ENCODE measurements at places on chromosomes 11 and 22.

DNA sequence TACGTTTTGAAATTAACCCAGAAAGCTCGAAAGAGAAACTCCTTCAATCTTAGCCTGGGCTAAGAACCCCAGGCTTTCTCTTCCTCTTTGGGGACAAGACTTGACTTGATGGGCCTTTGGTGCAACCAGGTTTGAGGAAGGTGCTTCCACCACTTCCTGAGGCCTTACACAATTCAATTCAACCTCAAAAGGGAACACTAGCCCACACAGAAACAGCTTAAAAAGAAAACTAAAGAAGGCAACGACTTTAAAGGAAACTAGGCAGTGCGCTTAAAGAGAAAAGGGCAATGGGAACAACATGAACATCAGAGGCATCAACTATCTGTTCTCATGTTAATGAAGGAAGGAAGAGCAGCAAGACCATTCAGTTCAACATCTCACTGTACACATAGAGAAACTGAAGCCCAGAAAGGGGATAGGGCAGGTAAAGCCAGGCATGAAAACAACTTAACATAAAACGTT is 24.8 kb downstream of the PAK1 start:
- no peak for DNase-seq

- DNase-seq: no peak
These were observed 861.6 kb downstream of the METTL15 start for GRCh38 chr11:28969832-28970231.

DNA sequence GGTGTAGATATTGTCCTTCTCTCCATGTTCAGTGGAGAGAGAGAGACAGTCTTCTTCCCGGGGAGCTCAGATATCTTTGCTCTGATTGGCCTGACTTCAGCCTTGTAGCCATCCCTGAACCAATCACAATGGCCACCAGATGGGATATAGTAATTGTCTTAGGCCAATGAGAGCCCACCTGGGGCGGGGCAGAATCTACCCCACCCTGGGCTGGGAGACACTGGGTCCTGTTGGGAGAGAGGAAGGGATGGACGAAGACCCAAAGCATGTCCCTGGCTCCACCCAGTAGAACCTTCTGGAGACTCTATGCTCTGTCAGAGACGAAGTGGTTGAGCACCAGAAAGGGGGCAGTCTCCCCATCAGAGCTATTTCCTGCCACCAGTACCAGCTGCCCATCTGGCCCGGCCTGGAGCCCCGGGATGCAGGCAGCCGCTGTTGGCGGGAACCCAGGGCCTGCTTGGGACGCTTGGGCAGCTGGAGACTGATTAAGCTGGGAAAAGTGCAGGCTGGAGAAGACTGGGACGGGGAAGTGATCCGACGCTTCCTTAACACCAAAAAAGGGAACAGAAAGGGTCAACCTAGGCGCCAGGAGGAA is 31.6 kb upstream of the CBX7 start:
- DNase-seq: no peak

DNA sequence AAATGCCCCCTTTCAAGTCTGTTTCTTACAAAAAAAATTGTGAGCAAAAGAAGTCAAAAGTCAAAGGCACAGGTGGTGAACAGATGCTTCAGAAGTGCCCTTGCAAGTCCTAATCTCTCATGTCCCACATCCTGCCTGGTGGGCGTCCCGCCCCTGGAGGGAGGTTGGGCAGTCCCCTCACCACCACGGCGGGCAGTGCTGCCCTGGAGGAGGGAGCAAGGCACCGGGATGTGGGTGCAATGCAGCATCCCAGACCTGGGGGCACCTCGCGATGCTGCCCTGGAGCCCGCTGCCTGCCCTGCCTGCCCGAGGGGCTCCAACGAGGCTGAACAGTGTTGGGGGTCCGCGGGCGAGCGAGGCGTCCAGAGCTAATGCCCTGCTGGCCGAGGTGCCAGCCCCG is 15.9 kb downstream of the MRGPRG start:
- DNase-seq: no peak

DNA sequence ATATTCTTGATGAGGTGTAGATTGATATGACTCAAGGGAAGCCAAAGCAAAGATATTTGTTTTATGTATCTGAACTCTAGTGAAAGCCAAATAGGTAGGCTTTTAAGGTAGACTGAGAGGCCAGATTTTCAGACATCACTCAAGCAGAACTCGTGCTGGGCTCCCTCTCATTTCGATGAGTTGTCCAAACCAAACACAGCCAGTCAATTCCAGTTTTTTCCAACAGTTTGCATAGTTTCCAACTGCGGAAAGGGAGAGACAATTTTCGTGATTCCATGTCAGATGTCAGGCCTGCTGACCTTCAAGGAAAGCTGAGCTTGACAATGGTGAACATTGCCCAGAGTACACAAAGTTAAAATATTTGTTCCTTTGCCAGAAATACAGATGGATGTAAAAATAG is 110.9 kb upstream of the MPPED2 start:
- no peak for DNase-seq

GRCh38 chr11:71240865-71241691 is 11.3 kb downstream of the SHANK2 start:
- DNase-seq: no peak

Measured in activated T-helper 1 cell treated with anti-CD3 and anti-CD28 coated beads, Interleukin-12 subunit alpha, Interleukin-12 subunit beta, Interleukin-2, Interleukin-4 antibody, amounts not matched to agents 30 ng/mL and 10 ng/mL and 1 ng/mL, durations not matched to agents 14 hours and 24 hours and 36 hours (primary cell).